ENCODE measurements at places on chromosomes 4 and X. TPM values are rescaled to one million over a fixed set of nuclear protein-coding genes. Genes with fewer than 3 reads are reported as not detected.

NUP62CL gene
- total RNA-seq, result 7.3 TPM

GRCh38 chr4:163878336-163879121 lies 384.0 kb downstream of the TMA16 start:
- DNase-seq, result no peak

DNA sequence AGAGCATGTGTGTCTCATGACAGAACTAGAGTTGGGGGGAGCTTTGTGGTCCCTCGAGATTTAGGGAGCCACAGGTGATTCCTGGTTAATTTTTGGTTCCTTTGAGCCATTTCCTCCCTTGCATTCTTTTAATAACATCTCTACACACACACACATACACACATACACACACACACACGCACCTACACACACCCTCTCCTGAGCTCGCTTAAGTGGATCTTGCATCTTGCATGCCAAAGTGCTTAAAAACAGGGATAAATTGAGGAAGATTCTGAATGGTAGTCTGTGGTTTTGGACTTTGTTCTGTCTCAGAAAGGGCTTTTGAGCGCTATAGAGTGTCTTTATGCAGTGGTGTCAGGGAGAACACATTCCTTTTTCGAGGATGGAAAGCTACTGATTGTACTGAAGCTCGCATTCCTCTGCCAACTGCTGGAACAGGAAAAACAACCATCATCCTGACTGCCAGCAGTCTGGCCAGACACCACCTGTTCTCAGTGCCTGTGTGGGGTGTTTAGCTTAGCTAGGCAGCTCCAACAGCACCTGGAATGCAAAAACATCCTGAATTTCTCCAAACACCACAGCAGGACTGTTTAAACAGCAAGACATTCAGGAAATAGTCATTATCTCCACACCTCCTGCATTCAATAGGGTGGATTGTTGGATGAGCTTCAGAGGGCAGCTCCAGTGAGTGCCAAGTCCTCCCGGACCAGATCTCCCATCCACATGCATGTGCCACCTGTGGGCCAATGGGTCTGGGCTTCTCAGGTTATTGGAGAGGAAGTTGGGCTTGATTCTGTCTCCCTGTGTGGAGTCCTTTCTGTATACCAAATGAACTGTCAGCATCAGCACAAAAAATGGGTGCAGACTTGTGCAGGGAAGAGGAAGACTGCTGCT lies 21.9 kb upstream of the IGFBP7 start:
- DNase-seq, result no peak

STOX2 gene
- 1.1 TPM for total RNA-seq

- no peak for DNase-seq
These were observed 36.3 kb downstream of the RTL5 start for GRCh38 chrX:72095370-72095769.

GRCh38 chr4:98659106-98659592 lies 738 bp upstream of the TSPAN5 start:
- no peak for DNase-seq

DNA sequence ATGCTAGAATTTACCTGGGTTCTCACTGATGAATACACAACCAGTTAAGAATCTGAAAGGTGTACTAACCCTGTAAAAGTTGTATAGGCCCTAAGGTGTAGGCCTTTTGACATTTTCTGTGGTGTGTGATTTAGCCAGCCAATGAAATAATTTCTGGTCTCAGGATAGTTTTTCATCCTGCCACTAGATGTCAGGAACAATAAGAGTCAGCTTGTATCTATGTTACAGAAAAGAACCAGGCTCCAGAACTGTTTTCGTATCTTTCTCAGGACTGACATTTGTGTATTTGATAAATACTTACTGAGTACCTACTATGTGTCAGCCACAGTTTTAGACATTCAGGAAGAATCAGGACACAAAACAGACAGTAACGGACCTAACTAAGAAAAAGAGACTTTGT lies 673.6 kb upstream of the TENM3 start:
- peak; percentile 67 for DNase-seq

DNA sequence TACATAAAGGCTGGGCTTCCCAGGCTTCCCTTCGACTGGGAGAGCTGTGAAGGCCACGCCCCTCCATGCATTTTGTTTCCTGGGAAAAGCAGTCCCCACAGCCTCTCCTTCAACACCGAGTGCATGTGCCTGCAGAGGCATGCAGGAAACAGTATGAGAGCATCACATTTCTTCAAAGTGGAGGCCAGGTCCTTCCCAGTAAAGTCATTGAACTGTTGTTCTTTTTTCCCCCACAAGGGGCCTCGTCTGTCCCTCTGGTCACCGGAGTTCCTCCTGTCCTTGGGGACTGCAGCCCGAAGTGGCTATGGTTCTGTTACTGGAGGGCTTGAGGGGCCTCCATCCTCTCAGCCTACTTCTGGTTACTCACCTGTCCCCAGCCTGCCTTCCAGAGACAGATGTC lies 56.0 kb downstream of the RAI2 start:
- no peak for DNase-seq

SMIM14 gene
- total RNA-seq, result 27.3 TPM

- no peak for DNase-seq
These were observed 111.4 kb downstream of the LUZP4 start for GRCh38 chrX:115400960-115401359.

DNA sequence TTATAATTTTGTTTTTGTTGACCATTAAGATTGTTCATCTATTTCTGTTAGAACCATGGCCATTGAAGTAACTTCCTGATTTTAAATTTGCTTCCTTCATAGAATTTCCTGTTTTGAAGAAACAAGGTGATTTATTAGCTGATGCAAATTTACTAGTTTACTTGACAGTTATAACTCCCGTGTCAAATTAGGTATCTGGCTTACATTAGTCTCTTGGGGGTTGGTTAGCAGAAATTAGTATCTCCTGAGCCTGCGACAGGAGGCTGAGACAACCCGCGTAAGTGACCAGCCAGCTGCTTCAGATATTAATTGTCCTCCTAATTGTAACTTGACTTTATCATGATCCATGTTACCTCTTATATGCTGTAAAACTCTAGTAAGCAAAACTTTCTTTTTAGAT lies 154.3 kb downstream of the CFAP299 start:
- DNase-seq, result no peak

GRCh38 chrX:32599156-32599555 lies 612.2 kb downstream of the DMD start:
- DNase-seq, result no peak

- no peak for DNase-seq
These were observed 185.8 kb upstream of the C1QTNF7 start for GRCh38 chr4:15242021-15242420.

CLGN gene
- total RNA-seq, result 10.7 TPM

- peak; percentile 65 for DNase-seq
These were observed 32.3 kb upstream of the ZFX start for GRCh38 chrX:24117258-24117657.

- no peak for DNase-seq
These were observed 183.0 kb downstream of the PALLD start for GRCh38 chr4:168679819-168680218.

- peak; percentile 58 for DNase-seq
These were observed 2.6 kb downstream of the SLC25A31 start for GRCh38 chr4:127732623-127733328.

DNA sequence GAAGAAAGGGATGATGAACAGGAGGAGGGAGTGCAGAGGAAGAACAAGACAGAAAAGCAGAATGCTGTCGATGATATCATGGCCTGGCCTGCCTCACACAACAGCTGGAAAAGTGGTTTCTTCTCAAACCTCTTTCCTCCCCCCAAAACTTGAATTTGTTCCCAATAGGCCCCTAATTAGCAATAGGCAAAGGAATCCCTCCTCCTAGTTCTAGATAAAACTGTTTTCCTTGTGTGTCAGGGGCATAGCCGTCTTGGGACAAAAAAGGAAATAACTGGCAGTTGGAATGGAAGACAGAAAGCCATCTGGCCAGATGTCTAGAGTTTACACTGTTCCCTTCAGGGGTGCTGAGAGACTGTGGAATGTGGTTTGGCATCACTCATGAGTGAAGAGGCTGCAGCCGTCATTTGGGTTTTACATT lies 177.8 kb upstream of the C1QTNF7 start:
- DNase-seq, result no peak

- no peak for DNase-seq
These were observed 455.4 kb downstream of the PCDH18 start for GRCh38 chr4:137076908-137077307.

DNA sequence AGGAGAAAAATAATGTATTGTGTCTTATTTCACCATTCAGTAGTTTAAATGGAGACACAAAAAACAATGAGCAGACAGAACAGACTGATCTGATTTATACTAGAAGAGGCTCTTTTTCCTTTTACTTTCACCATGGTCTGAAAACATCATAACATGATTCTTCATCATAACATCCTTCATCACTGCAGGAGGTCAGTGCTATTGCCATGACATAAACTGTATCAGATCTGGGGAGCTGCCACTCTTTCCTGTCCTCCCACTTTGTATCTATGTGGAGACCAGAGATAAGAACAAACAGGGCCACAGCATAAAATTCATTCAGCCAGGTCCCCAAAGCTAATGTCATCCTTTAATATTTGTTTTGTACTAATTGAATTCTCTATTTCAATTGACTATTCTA lies 25.2 kb downstream of the SOD3 start:
- DNase-seq, result no peak

GRCh38 chr4:53228036-53228435 lies 137.8 kb downstream of the SCFD2 start:
- DNase-seq, result no peak

DNA sequence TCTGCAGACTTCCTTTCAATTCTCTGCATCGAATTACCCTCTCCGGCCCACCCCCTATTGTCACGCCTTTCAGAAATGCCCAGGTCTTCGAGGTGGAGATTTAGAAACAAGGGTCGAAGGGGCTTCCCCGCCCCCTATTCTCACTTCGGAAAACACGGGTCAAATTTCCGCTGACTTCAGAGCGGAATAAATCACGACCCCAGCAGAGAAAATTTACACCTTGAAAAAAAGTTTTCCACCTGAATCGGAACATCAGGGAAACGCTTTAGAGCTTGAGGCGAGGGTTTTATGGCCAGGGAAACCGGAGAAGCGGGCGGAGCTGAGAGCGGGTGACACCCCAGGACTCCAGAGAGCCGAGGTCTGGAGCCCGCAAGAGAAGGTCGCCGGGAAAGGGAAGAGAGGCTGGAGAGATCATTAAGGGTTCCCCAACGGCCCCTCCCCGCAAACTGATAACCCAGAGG lies 1.6 kb downstream of the SHISA3 start:
- no peak for DNase-seq

- DNase-seq, result no peak
These were observed 75.7 kb downstream of the ANXA3 start for GRCh38 chr4:78627046-78627965.

CACNA1F gene
- not detected for total RNA-seq

DNA sequence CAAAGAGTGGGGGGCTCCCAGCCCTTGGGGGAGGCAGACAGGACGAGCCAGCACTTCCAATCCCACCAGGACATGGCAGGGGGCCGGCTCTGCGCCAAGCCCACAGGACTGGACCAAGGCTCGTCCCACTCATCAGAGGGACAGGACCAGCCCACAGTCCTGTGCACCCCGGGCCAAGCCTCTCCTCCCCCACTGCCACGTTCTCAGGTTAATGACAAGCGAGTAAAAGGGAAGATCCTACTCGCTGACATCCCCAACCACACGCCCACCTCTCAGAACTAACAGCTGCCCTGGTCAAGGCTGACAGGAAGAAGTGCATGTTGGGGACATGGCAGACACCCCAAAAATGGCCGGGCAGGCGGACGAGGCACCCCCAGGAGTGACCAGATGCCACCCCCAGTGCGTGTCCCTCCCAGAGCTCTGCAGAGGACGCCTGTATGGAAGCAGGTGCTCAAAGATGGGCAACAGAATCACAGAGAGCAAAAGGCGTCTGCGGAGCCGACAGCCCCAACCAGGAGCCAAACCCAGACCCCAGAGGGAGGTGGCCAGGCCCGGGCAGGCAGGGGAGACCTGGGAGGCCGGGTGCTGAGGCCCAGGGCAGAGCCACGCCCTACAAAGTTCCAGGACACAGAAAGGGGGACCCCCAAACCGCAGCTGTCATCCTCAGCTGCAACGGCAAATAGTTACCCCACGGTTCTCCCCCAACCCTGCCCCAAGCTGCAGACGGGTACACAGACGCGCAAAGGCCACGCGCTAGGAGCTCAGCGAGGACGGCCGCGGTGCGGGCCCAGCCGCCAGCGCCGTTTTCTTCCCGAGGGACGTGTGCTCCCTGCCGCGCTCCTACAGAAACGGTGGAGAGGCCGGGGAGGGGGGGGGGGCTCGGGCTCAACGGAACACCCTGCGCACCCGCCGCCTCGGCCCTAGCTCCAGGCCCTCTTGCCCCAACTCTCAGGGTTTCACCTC lies 1.7 kb downstream of the CTBP1 start:
- DNase-seq, result peak; percentile 11

GRCh38 chr4:42327323-42327722 lies 70.0 kb upstream of the SHISA3 start:
- DNase-seq, result no peak

- DNase-seq, result no peak
These were observed 3.8 kb upstream of the CXCR3 start for GRCh38 chrX:71622032-71622575.

GRCh38 chrX:48592971-48593370 lies 4.3 kb upstream of the WDR13 start:
- DNase-seq, result peak; percentile 65

DNA sequence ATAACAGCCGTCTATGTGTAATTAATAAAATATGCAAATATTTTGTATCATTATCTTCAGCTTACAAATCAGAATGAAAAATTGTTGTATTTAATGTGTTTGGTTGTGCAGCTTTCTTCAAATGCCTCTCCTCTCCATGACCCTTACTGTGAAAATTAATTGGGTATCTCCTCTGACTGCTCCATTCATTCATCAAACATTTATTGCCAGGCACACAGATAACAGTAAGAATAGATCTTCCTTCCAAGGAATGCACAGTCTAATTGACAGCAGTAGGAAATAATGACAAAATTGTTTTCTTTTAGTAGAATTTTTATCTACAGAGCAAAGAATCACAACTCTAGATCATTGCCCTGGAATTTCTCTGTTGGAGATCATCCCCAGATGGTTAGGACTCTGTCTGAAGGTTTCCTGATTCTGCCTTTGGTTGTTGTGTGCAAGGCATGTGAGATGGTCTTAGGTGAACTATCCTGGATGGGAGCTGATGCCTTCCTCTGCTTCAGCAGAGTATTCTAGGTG lies 395.0 kb upstream of the FAT1 start:
- DNase-seq, result no peak

SSX2 gene
- not detected for total RNA-seq

- DNase-seq, result no peak
These were observed 21.9 kb downstream of the RNF128 start for GRCh38 chrX:106748377-106748776.

RASSF6 gene
- total RNA-seq, result 1.6 TPM

FAM53A gene
- 6.6 TPM for total RNA-seq

GRCh38 chrX:45056428-45057145 lies 144.1 kb downstream of the DIPK2B start:
- DNase-seq, result no peak

TMEM271 gene
- not detected for total RNA-seq
